ENCODE measurements at places on chromosomes 5 and 9. TPM values are rescaled to one million over a fixed set of nuclear protein-coding genes. Genes with fewer than 3 reads are reported as not detected.

- no peak for DNase-seq
These were observed 1045.2 kb downstream of the CDH12 start for GRCh38 chr5:21807953-21808352.

DNA sequence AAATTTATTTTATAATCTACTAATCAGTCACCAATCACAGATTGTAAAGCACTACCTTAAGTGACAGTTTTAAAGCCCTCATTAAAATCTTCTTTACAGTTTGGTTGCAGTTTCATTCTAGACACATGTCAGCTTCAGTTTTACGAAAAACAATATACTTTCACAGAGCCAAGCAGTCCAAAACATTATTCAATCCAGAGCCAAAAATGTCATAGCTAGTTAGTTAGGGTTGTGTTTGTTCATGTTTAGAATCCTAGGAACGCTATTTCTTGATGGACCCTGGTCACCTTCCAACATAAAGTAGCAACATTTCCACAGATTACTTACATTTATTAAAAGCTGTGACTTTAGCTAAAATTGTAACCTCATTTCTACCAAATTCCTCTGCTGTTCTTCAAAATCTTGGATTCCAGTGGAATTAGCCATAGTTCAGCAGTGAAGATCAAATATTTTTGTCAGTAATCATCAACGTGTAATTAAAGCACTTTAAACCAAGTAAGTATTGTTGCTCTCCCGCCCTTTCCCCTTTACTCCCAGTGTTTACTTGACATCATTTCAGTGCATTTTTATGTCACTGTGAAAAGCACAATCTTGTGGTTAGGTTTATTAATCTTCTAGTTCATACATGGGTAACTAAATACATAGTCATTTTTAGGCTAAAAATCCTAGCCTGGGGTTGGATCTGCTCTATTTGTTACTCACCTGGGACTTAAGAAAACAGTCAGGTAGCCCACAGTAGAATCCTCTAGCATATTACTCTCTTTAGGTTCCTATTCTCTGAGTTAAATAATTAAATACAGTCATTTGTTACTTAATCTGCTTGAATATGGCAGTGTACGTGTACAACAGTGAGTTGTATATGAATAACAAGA is 74.3 kb downstream of the NIPBL start:
- no peak for DNase-seq

DNA sequence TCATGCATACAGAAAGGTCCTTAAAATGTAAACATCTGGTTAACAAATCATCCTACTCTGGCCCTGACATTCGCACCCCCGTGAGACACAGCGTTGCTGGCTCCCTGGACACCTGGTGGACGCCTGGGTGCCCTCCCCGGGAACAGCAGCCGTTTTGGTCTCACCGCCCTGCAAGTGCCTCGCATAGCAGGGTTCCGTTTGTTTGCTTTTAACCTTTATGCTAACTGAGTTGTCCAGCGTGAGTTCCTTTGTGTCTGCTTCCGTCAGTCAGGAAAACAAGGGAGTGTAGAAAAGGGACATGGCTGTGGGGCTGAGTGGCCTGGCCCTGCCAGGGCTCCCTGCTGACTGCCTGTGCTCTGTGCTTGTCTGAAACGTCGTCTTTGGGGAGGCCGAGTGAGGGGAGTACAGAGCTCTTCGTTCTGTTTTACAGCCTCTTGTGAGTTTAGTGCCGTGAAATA is 91.8 kb upstream of the CACNA1B start:
- no peak for DNase-seq

- DNase-seq = no peak
These were observed 1.3 kb downstream of the ANXA1 start for GRCh38 chr9:73152953-73153352.

GRCh38 chr9:16704116-16705110 is 166.1 kb downstream of the BNC2 start:
- DNase-seq = peak; percentile 11

DNA sequence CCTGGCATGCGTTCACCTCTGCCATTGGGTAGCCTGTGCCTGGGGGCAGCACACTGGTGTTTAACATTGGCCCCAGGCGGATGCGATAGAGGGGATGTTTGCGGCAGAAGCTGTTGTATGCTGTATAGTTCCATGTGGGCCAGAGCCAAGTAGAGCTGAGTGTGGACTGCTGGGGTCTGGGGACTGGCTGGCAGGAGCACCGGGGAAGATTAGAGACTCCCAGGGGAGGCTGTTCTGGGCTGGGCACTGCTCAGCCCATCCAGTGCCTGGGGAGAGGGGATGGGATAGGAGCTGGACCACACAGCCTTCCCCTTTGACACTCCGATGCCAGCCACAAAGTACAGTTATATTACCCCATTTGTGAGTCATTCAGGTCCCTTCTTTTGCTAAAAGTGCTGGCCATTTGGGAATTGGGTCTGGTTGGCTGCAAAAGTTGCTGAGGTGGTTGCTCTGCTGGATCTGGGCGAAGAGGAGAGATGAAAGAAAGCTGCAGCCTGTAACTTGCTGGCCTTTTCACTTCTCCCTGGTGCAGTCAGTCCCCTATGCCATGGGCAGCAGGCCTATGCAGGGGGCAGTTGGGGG is 73.8 kb downstream of the RGS3 start:
- DNase-seq = no peak

GRCh38 chr9:90044710-90045151 is 439.9 kb downstream of the GADD45G start:
- DNase-seq = no peak

DNA sequence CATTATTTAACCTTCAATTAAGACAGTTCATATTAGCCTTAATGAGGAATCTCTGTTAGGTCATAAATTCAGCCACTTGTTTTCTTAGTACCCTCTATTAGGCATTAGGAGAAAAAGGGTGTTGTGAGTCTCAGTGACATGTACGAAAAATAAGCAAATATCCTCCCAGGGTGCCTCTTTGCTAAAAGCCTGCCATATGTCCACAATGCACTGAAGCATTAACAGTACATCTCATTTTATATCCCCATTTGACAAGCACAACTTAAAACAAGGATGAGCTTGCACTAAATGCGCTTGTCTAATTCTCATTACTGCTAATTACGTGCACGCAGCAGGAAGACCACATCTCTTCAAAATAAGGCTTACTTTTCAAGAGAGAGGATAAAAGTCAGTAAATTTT is 48.4 kb upstream of the SRFBP1 start:
- DNase-seq = no peak

DNA sequence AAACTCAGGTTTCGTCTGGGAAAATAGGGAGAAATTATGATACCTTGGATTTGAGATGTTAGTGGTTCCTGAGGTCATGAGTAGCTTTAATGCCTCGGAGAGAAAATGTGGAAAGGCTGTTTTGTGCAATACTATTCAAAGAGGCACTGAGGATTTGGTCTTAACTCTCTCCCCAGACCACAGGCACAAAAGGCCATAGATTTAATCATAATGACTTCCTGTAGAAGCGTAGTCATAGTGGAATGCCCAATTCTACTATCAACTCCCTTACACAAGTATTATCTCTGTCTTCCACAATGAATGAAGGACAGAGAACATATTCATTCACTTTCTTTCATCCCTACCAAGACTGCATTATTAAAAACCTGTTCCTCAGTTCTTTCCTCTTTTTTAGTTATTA is 153.0 kb upstream of the FTMT start:
- no peak for DNase-seq

DNA sequence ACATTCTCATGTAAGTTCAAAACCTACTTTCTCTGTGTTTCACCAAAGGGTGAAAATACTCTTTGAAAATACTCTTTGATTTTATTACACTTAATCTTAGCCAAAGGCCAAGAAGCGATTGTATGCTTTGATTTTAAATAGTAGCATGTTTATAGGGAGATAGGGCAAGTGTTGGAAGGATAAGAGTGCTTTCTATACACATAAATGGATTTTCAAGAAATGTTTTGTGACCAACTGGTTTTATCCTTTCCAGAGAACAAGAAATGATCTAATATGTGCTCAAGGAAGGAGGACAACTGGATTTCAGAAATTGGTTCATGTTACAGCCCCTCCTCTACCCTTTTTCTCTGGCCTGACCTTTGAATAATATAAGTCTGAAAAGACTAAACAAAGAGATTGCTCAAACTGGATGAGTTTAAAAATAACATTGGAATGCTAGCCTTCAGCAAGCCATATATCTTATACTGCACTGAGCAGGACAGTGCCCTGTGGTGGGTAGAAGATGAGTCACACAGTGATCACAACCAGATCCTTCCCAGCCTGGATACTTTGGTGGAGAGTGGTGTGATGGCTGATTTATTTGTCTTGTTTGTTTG is 13.1 kb downstream of the PALM2AKAP2 start:
- no peak for DNase-seq

DNA sequence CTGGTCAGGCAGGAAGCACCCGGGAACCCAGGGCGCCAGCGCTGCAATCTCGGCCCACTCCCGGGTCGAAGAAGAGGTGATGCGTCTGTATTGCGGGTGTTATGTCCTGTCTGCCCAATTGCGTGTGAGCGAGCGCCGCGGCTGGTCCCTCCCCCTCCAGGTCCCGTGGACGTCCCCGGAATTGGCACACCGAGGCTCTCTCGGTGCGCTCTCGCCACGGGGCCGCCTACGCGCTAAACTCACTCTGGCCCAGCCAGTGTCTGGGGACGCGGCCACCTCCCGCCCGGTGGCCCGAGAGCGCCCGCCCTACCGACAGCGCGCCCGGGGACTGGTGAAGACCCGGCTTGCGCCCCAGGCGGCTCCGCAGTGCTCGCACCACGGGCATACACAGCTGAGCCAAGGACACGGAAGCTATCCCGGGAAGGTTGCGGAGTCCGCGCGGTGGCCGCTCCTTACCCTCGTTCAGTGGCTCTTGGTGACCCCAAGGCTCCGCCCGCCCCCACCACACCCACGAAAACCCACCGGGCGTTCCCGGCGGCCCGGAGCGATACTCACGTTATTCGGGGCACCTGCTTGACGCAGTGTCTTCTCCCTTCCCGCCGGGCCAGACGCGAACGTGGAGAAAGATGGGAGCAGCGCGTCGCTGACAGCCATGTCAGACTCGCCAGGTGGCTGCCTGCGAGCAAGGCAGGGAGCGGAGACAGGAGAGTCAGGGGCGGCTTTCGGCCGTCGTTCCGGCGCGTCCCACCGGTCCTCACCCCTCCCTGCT is 1.0 kb downstream of the KLF4 start:
- peak; percentile 69 for DNase-seq

GRCh38 chr9:103245369-103245768 is 250.2 kb downstream of the CYLC2 start:
- no peak for DNase-seq

- no peak for DNase-seq
These were observed 103.1 kb upstream of the TSLP start for GRCh38 chr5:110968246-110969005.

- no peak for DNase-seq
These were observed 19.6 kb downstream of the QSOX2 start for GRCh38 chr9:136225748-136226679.

DNA sequence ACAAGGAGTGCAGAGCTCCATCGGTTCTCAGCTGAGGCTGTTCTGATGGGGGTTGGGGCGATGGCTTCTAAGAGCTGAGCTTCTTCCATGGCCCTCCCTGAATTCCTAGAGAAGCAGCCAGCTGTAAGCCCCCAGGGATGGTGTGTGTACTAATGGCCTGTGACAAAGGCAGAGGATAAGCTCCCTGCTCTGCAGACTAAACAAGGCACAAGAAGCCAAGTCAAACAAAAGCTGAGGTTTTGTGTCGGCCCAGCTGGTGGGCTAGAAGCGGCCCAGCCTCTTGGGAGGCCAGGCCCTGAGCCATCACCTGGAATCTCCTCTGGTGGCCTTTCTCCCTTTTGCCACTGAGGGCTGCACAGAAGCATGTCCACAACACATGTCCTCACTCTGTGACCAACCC is 75.0 kb upstream of the XPA start:
- no peak for DNase-seq

DNA sequence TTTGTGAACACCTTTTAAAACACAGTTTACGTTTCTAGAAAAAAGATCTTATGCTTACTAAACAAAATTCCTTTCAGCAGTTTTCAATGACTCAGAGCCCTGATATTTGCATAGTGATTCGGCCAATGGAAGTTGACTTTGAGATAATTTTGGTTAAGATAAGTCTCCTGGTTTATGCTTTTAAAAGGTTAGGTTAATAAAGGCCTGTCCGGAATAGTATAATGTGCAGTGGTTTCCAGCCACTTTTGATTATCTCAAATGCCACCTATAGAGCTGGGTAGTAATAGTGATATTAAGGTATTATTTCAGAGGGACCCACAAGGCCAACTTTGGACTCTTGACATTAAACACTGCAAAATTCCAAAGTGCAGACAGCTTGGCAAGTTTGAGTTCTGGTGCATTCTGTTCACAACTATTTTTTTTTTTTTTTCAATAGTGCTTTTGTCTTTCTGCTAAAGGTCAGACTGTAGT is 86.1 kb downstream of the F2RL2 start:
- DNase-seq = no peak

DNA sequence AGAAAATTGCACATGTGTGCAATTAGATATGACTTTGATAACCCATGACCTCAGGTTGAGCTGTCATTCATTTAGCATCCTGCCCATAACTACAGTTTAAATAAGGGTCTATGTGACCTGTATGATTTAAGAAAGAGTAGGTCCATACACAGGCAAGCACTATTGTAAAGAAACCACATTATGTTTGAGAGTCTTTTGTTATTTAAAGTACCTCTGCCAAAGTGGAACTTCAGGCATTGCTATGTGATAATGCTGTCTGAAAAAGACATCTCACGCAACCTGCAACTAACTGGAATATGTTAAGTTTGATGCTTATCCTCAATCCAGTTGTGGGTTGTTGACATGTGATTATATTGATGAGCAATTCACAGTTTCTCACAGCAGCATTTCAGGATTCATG is 317.0 kb downstream of the TMEM161B start:
- no peak for DNase-seq

GRCh38 chr9:112860451-112860850 is 30.2 kb downstream of the SLC46A2 start:
- no peak for DNase-seq

DNA sequence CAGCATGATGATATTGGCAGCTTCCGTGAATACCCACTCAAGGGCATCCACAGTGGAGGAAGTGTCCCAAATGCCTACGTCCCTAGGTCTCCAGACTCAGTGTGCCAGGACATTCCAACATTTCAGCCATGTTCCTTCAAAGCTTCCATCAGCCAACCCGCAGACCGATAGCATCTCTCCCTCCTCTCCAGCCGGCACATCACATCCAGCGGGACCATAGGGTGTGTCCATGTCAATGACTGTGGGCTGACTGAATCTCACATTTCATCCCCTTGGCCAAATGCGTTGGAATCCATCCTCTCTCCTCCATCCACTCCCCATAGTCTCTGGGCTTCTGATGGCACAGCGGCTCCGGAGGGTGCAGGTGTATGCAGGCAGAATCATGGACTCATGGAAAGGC is 22.2 kb upstream of the GFPT2 start:
- no peak for DNase-seq

Gene CARTPT
- not detected for total RNA-seq

Gene TAF11L10
- total RNA-seq = not detected

Gene TMEM252
- not detected for total RNA-seq

Gene PRRT1B
- not detected for total RNA-seq

Gene FOCAD
- total RNA-seq = 22.9 TPM

Gene KIF24
- 0.68 TPM for total RNA-seq

Gene PCDHA9
- total RNA-seq = 0.07 TPM

All from gastrocnemius medialis (tissue), 4 donors.